ENCODE measurements at places on chromosomes 5 and 9. TPM values are rescaled to one million over a fixed set of nuclear protein-coding genes. Genes with fewer than 3 reads are reported as not detected.

Gene C9orf50
- not detected for total RNA-seq

Gene FOXD4L6
- not detected for total RNA-seq

Gene PCDHGA10
- total RNA-seq: 4.9 TPM

Gene DBH
- total RNA-seq: under 0.01 TPM

Gene CARTPT
- total RNA-seq: not detected

Gene SH3PXD2B
- 30.7 TPM for total RNA-seq

Gene SLC25A2
- total RNA-seq: 1.4 TPM

Gene PCDHGA2
- total RNA-seq: 3.6 TPM

Gene PCDHA6
- 0.30 TPM for total RNA-seq

Gene ANKRD34B
- total RNA-seq: 0.10 TPM

Gene BARX1
- total RNA-seq: not detected

Gene IFNA21
- total RNA-seq: not detected

Gene HMCN2
- 20.7 TPM for total RNA-seq

Gene ROR2
- total RNA-seq: 12.0 TPM

All from skin of body (tissue), 3 donors.